ENCODE measurements at places on chromosomes 7 and 10. TPM values are rescaled to one million over a fixed set of nuclear protein-coding genes. Genes with fewer than 3 reads are reported as not detected.

- no peaks in the 10 kb centered on the region for H3K27me3 ChIP-seq
- H3K27ac ChIP-seq = no peak overlapping the region
- no peak for DNase-seq
- no peak overlapping the region for H3K4me3 ChIP-seq
- H3K36me3 ChIP-seq = no peaks in the 10 kb centered on the region
Measured at GRCh38 chr7:131186816-131187215, 140.9 kb upstream of the MKLN1 start.

The SORBS1 gene
- total RNA-seq = 308 TPM

DNA sequence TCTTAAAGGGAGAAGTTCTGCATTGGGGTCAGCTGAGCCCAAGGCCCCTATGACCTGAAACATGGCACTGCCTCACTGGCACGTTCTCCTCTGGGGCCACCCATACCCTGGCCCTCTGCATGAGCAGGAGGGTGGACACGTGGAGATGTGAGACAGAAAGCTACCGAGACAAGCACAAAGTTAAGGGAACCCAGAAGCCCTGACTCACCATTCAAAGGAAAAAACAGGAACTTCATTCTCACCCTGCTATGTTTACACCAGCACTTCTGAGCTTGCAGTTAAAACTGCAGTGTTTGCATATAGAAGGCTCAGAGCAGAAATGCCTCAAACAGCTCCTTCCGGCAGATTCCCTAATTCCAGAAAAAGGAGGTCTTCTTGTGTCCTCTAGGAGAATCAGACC lies 41.7 kb downstream of the DENND11 start:
- H3K36me3 ChIP-seq = peaks cover 15% of the 10 kb centered on the region
- H3K4me1 ChIP-seq = peaks cover 28% of the 10 kb centered on the region
- H3K27me3 ChIP-seq = no peaks in the 10 kb centered on the region
- no peak overlapping the region for H3K27ac ChIP-seq

The CYP2C19 gene
- total RNA-seq = 9.7 TPM

GRCh38 chr7:130719541-130719940 lies 14.5 kb downstream of the KLF14 start:
- H3K27ac ChIP-seq = no peak overlapping the region
- H3K4me1 ChIP-seq = no peaks in the 10 kb centered on the region
- no peaks in the 10 kb centered on the region for H3K36me3 ChIP-seq
- peaks cover 24% of the 10 kb centered on the region for H3K27me3 ChIP-seq

DNA sequence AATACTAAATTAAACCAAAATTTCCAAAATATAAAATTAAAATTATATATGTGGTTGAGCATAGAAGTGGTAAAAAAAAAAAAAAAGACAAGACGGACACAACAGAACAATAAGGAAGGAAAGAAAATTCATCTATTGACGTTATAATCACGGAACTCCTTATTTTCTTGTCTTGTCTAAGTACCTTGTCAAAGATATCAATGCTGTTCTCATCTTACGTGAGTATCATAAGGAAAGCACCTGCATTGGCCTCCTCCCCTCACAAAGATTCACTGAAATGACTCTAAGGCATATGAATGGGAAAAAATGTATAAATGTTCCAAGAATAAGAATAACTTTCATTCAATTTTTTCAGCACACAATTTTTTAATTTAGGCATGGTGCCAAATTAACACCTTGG lies 135.4 kb downstream of the PPP1R3A start:
- H3K4me1 ChIP-seq = no peaks in the 10 kb centered on the region
- no peaks in the 10 kb centered on the region for H3K27me3 ChIP-seq
- H3K27ac ChIP-seq = no peak overlapping the region
- no peaks in the 10 kb centered on the region for H3K36me3 ChIP-seq
- H3K4me3 ChIP-seq = no peak overlapping the region

The NPSR1 gene
- total RNA-seq = not detected

The ZNF800 gene
- total RNA-seq = 60.7 TPM

The CYCS gene
- total RNA-seq = 129 TPM

DNA sequence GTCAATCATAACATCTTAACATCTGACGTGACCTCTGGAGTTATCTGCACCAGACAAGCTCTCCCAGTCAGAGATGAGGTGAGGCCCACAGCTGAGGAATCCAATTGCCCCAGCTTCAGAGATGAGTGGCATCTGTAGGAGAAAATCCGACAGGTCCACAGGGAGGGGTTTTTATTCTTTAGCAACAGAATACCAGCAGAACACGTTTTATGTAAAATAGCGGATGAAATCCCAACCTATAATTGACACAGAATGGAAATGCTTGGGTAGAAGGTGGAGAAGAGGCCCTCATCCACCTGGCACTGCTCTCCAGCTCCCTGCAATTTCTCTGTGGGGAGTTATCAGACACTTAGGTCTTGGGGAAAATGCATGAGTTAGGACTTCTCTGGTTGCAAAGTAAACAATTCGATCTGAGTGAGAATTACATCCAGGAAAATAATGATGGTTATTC lies 144.2 kb upstream of the NRP1 start:
- H3K36me3 ChIP-seq = no peaks in the 10 kb centered on the region
- no peaks in the 10 kb centered on the region for H3K27me3 ChIP-seq
- H3K27ac ChIP-seq = no peak overlapping the region
- no peak for DNase-seq
- no peak overlapping the region for H3K4me3 ChIP-seq

The FRMPD2 gene
- 0.80 TPM for total RNA-seq

The CRCP gene
- 44.8 TPM for total RNA-seq

The CAMK1D gene
- 17.6 TPM for total RNA-seq

GRCh38 chr10:61463035-61463909 lies 10.1 kb upstream of the TMEM26 start:
- no peaks in the 10 kb centered on the region for H3K27me3 ChIP-seq
- H3K4me3 ChIP-seq = no peak overlapping the region
- H3K4me1 ChIP-seq = no peaks in the 10 kb centered on the region
- no peak overlapping the region for H3K27ac ChIP-seq
- no peak for DNase-seq

DNA sequence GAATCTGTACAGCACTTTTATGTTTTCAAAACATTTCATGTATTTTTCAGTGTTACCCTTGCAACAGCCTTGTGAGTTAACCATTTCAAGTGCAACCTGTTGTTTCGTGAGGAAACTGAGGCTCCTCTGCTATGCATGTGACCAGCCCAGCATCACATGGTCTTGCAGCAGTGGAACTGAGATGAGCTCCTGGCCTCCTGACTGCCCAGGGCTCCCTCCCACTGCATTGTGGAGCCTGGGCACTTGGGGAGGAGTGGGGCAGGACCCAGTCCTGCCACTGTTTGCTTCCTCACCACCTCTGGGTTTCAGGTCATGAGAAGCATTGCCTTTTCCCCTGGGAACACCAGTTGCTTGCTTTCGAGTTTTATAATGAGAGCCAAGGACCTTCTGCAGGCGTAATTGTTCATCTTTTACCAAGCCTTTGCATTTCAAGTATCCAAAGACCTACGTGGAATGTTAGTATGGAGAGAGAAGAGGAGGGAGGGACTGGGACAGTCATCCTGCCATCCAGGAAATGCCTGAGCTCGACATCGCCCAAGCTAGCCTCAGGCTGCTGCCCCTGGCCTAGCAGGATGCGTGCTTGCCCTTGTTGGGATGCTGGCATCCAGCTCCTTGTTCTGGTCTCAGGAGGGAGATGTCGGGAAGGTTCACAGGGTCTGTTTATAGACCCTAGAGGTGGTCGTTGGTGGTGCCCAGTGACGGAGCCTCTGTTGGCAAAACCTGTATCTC lies 32.3 kb upstream of the BHLHA15 start:
- H3K36me3 ChIP-seq = no peaks in the 10 kb centered on the region
- H3K4me3 ChIP-seq = no peak overlapping the region
- H3K4me1 ChIP-seq = no peaks in the 10 kb centered on the region
- no peak for DNase-seq

DNA sequence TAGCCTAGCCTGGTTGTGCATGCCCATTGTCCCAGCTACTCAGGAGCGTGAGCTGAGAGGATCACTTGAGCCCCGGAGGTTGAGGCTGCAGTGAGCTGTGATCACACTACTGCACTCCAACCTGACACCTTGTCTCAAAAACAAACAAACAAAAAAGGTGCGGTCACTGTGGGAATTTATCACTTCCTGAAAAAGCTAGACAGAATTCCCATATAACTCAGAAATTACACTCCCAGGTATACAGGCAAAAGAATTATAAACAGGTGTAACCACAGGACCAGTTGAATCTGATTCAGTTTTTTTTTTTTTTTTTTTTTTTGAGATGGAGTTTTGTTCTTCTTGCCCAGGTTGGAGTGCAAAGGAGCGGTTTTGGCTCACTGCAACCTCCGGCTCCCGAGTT lies 3.2 kb upstream of the OGDH start:
- H3K4me3 ChIP-seq = no peak overlapping the region
- no peak overlapping the region for H3K27ac ChIP-seq
- H3K27me3 ChIP-seq = no peaks in the 10 kb centered on the region
- DNase-seq = no peak
- H3K4me1 ChIP-seq = peaks cover 18% of the 10 kb centered on the region

The RNF32 gene
- total RNA-seq = 2.3 TPM

DNA sequence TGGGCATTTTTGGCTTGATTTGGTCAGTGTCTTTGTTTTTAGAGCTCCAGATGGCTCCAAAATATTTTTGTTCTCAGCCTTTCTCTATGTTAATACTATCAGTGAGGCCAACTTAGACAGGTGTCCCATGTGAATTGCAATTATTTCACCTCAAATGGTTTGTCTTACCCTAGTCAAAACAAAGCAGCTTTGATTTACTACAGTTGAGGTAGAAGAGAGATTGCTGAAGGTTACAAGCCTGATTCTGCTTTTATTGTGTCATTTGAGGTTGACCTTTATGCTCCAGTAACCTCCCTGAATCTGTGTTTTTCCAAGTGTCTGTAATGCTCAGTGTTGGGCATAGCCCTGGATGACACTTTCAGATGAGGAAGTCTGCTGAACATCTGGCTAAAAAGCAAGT lies 882.9 kb downstream of the NRG3 start:
- no peak overlapping the region for H3K4me3 ChIP-seq
- H3K36me3 ChIP-seq = no peaks in the 10 kb centered on the region
- H3K27me3 ChIP-seq = no peaks in the 10 kb centered on the region
- no peaks in the 10 kb centered on the region for H3K4me1 ChIP-seq

DNA sequence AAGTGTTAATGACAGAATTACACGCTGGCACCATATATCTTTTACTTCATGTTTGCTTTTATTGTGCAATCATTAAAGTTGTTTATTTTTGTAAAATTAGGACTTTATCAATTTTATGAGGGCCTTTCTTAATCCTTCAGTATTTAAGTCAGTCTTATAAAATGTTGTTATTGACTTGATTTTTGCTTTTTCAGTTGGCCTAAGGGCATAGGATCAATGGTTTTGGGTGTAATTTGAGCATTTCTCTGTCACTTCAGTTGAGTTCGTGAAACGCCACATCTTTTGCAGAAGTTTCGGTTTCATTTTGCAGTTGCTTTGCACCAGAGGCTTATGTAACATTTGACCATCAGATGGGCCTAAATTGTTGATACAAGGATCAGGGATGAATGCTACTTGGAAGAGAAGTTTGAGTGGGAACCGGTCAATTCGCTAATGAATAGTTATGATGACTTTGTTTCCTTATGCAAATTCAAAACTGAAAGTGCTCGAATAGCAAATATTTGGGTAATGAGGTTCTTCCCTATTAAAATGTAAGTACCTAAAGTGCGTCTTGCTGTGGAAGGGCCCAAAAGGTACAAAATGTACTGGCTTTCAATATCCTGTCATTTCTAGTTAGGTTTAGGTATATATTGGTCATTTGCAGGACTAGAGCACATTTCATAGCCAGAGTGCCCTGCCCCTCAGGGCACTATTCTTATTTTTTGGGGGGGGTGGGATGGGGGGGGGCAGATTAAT lies 340.9 kb downstream of the LRMDA start:
- peak overlapping the region; percentile 23 for H3K27ac ChIP-seq
- H3K4me1 ChIP-seq = no peaks in the 10 kb centered on the region
- H3K27me3 ChIP-seq = no peaks in the 10 kb centered on the region
- H3K36me3 ChIP-seq = no peaks in the 10 kb centered on the region
- peak overlapping the region; percentile 25 for H3K4me3 ChIP-seq

DNA sequence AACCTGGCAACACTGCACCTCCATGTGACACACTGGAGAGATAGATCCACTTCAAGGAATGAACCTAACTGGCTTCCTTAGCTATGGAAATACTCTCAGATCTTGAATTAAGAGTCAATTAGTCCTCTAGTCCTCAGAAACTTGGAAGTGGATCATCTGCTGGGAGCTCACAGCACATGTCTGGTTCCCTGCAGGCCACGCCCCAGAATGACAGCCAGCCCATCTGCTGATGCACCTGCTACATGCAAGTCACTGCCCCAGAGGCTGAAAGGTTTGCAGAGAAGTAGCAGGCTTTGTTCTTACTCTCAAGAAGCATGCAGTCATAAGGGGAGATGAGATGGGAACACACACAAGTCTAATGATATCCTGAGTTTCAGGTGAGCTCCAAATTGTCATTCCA lies 275.9 kb downstream of the SKAP2 start:
- no peak overlapping the region for H3K27ac ChIP-seq
- H3K4me1 ChIP-seq = no peaks in the 10 kb centered on the region
- no peaks in the 10 kb centered on the region for H3K36me3 ChIP-seq
- no peaks in the 10 kb centered on the region for H3K27me3 ChIP-seq
- DNase-seq = no peak
- no peak overlapping the region for H3K4me3 ChIP-seq

The TMEM196 gene
- not detected for total RNA-seq

- no peaks in the 10 kb centered on the region for H3K36me3 ChIP-seq
- no peak for DNase-seq
- no peak overlapping the region for H3K27ac ChIP-seq
- H3K4me1 ChIP-seq = no peaks in the 10 kb centered on the region
Measured at GRCh38 chr10:98012644-98013043, 17.8 kb downstream of the CRTAC1 start.

DNA sequence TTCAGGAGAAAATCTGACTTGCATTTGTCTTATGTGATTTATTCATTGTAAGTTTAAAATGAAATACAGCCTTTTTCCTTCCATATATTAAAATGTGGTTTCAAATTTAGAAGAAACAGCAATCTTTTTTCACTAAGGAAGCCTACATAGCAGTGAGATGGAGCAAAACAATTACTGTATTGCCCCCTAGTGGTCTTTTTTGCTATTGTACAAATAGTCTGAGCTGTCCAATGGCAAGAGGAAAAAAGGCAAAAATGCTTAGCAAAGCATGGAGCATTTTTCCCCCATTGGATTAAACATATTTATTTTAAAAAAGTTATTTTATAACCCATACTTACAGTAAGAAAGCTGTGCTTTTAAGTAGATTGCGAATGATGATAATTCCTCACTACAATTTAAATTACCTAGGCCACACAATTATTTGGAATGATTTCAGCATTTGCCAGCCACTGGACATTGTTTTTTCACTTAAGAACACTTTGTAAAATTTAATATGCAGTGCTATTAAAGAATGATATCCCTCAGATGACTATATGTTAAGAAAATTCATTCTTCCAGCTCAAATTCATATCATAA lies 119.5 kb downstream of the CPED1 start:
- H3K36me3 ChIP-seq = no peaks in the 10 kb centered on the region
- H3K27me3 ChIP-seq = no peaks in the 10 kb centered on the region
- no peak overlapping the region for H3K4me3 ChIP-seq
- H3K4me1 ChIP-seq = no peaks in the 10 kb centered on the region
- no peak for DNase-seq
- H3K27ac ChIP-seq = no peak overlapping the region

Data from transverse colon (tissue), 4 donors.